ENCODE measurements at places on chromosomes 5 and 9.

GRCh38 chr5:102450313-102450990 lies 48.3 kb downstream of the SLCO6A1 start:
- no peak for DNase-seq

GRCh38 chr5:79954620-79955019 lies 36.4 kb downstream of the MTX3 start:
- no peak for DNase-seq

GRCh38 chr5:130138406-130139045 lies 234.3 kb downstream of the CHSY3 start:
- DNase-seq, result no peak

DNA sequence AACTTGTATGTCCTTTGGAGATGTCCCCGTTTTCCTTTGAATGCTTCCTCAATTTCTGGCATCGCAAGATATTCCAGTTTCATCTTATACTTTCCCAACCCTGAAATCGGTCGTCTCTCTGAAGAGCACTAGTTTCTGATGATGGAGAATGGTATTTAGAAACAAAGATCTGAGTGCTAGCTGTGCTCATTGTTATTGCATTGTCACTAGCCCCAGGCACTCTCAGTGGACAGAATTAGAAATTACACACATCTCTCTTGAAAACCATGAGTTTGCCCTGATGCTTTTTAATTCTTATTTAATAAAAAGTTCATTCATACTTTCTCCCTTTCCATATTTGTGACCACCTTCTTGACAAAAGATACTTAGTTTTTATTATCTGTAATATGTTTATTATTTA lies 67.7 kb downstream of the C9orf152 start:
- DNase-seq, result no peak

DNA sequence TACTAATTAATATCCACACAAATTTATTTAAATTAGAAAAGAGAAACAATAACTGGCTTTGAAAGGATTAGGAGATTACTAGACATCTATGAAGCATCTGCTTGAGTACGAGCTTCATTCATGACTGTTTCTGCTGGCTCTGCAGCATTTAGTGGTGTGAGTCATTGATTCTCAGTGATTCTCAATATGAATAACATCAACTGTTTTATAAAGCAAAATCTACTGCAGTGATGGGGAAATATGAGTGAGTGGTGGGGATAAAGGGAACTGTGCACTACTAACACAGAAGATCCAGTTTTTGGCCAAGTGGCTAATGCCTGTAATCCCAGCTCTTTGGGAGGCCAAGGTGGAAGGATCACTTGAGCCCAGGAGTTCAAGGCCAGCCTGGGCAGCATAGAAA lies 8.4 kb downstream of the FNBP1 start:
- peak; percentile 41 for DNase-seq

- DNase-seq, result no peak
These were observed 27.1 kb downstream of the CAMK2A start for GRCh38 chr5:150262502-150262901.

DNA sequence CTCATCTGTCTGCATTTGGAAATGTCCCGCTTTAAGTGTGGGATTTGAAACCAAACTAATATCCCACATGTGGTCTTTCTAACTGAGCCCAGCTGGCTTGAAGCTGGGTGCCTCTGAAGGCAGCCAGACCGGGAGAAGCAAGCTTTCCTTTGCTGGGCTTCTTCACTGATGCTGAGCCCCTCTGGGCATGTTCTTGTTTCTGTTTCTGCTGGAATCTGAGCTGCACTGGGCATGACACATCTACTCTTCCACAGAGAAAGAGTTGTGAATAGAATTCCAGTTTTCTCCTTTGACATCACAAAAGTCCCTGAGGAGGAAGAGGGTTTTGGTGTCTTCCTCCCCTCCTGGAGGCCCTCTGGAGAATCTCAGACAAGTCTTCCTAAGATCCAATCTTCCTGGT lies 179.5 kb downstream of the ATP10B start:
- no peak for DNase-seq

Measured in AG04449 (cell line).